LHCN-M2 (cell line): ENCODE measurements at places on chromosomes 3 and 15.

- no peak for DNase-seq
Observed at GRCh38 chr3:144151983-144152382, 180.4 kb downstream of the DIPK2A start.

GRCh38 chr3:15794842-15795650 lies 2.7 kb downstream of the ANKRD28 start:
- DNase-seq = no peak

DNA sequence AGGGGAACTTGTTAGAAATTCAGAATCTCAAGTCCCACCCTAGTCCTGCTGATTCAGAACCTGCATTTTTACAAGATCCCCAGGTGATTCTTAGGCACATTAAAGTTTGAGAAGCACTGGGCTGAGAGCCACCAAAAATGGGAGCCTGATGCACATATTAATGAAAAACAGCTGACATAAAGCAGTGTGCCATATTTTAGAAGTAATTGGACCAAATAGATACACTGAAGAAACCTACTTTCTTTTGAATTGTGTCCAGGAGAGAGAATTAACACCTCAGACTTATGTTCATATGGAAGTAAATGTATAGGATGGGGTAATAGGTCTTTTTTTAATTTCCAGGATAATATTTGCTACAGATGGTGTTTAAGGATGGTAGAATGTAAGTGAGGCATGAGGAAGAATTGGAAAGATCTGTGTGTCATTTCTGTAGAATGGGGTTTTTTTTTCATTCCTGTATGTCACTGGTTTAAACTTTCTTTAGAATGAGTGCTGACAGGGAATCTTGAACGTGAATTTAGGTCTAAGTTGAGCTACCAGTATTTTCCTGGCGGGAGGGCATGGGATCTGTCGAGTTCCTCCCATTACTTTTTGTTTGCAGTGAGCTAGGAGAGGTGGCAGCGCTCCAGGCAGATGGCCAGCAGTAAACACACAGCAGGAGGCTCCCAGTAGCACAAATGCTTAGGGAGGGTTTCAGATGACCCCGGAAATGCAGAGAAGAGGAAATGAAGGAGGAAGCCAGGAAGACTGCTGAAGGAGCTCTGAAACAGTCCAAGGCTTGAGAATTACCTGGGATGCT lies 185.6 kb downstream of the PLCL2 start:
- DNase-seq = peak; percentile 6

- DNase-seq = no peak
Observed at GRCh38 chr15:59174151-59174834, 32.4 kb upstream of the LDHAL6B start.

GRCh38 chr15:101258238-101259144 lies 6.6 kb upstream of the CHSY1 start:
- DNase-seq = peak; percentile 60

DNA sequence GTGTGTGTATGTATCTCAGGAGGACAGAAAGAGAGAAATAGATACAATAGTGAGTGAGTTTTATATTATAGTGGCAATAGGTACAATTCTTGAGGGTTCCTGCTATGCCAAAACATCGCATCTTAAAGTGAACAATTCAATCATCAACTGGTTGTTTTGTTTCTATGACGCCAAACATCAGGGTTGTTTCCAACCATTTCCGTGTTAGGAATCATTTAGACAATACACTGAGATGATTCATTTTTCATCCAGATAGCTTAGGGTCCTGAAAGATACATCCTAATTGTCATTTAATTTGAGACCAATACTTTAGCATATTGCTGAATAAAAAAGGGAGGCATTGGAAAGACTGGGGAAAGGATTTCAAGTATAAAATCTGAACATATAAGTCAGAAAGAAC lies 472.2 kb downstream of the MCTP2 start:
- DNase-seq = no peak

- no peak for DNase-seq
Observed at GRCh38 chr15:37767841-37768455, 166.5 kb upstream of the TMCO5A start.

DNA sequence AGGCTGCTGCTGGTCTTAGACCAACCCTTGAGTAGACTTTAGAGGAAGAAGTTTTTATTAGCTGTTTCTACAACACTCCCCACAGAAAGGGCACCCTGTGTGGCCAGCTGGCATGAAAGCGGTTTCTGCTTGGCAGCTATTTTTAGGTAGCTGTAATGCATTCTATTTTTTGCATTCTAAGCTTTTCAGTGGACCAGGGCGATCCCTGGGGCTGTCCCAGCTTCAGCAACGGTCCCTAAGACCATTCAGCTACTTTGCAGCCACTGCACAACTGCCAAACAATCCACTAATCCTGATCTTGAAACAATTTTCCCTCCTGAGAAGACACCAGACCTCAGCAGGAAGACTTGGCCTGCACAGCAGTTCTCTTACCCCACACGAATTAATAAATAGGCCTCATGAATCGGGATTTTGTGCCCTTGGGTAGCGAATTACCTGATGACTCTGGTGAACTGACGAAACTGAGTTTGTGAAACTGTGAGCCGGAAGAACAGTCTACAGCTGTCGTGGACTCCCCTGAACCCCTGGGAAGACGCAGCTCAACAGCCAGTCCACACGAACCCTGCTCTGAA lies 14.6 kb upstream of the TFRC start:
- peak; percentile 32 for DNase-seq

- peak; percentile 19 for DNase-seq
Observed at GRCh38 chr3:20406611-20407011, 220.6 kb upstream of the SGO1 start.

- peak; percentile 81 for DNase-seq
Observed at GRCh38 chr3:44584646-44585501, at the start of gene ZNF660. Gene ZNF660, plus strand, starts transcription at chr3:44584964. Its CDS starts 9,230 bp downstream, at chr3:44594194.

DNA sequence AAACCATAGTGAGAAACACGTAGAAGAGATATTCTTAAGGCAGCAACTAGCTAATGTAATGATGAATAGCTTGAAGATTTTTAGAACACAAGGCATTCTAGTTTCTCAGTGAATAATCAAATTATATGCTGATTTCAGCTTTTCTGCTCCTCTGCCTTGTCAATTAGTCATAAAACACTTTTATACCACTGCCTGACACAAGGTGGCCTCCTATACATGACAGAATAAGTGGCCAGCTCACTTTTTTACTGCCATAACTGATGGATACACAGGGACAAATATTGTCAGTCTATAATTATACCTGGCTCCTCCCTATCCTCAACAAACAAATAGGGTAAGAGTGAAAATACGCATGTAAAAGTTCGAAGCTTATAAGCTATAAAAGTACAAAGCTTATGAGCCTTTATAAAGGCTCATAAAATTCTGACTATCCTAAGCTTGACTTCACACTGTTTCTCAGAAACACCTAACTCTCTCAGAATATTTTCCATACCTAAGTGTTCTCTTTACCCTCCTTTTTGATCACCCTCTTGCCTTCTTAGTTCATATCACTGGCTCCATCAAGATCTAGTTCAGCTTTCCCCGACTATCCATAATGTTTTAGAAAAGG lies 81.6 kb downstream of the HERC1 start:
- DNase-seq = peak; percentile 66

GRCh38 chr3:12143949-12144504 lies 14.7 kb downstream of the TIMP4 start:
- peak; percentile 90 for DNase-seq

- no peak for DNase-seq
Observed at GRCh38 chr3:151347432-151347831, 18.1 kb upstream of the P2RY13 start.

- DNase-seq = no peak
Observed at GRCh38 chr15:97708252-97708651, 252.3 kb upstream of the ARRDC4 start.

- DNase-seq = no peak
Observed at GRCh38 chr3:134976948-134977347, 181.9 kb downstream of the EPHB1 start.

GRCh38 chr3:195921334-195921791 lies 13.0 kb upstream of the TNK2 start:
- DNase-seq = no peak

DNA sequence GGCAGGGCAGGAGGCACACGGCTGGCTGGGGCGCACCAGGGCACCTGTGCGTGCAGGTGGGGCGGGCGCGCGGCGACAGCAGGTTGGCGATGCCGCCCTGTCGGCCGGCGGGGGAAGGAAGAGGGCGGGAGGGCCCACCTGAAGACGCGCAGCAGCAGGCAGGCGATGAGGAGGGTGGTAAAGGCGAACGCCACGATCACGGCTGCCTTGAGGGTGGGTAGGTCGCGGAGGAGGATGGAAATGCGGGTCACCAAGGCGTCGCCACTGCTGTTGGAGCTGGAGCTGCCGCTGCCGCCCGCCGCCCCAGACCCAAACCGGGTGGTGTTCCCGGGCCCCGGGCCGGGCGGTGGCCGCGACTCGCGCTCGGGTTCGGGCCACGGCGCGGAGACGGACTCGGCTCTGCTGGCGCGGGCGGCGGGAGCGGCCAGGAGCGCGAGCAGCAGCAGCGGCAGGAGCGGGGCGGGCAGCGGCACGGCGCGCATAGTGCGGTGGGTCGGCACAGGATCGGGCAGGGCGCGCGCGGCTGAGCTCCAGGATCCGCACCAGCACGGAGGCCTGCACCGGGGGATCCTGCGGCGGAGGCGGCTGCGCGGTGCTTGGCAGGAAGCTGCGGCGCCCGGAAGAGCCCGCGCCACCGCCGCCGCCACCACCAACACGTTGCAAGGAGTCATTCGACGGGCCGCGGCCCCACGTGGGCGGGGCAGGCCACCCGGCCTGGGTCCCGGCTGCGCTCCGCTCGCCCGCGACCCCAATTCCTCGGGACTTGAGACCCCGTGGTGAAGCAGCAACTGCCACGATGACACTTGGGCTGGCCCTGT lies at the start of gene FAM174B:
Gene FAM174B, minus strand, starts transcription at position 598 of the 818 bp plus-strand sequence.
- no peak for DNase-seq

DNA sequence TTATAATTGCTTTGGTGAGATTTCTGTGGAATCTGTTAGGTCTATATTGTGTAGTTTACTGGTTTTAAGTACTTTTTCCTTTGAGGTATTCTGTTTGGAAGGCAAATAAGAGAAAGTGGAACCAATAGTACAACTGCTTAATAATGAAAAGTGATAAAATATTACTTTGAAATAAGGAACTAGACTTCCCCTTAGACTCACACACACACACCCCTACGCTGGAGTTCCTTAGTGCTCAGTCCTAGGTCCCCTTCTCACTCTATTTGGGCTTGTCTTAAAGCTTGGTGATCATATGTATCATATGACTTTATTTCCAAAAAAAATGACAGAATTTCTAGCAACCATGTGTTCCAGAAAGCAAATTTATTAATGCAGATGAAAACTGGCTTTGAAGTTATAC lies 494.0 kb upstream of the TGFBR2 start:
- no peak for DNase-seq

DNA sequence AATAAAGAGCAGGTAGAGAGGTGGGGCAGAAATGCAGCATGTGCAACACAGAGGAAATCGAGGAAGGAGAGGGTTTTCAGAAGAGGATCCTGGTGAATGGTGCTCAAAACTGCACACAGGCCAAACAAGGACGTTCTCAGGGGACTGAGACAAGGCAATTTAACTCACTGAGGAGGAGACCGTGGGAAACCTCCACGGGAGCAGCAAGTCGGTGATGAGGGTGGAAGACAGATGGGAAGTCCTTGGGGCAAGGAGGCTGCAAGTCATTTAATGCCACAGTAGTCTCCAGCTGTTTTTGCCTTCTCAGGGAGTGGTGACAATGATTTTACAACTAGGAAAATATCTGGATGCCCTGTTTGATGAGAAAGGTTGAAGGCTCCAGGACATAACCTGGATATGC lies 11.5 kb upstream of the PDIA5 start:
- DNase-seq = no peak

GRCh38 chr3:39350714-39351113 lies 21.2 kb downstream of the CCR8 start:
- DNase-seq = no peak
